Activated CD4-positive, alpha-beta T cell treated with anti-CD3 and anti-CD28 coated beads, Interleukin-2, amount 10 ng/mL, durations not matched to agents 24 days and 14 days (primary cell): ENCODE measurements at places on chromosomes 3 and 15.

- no peak for DNase-seq
These were observed 250.1 kb upstream of the SATB1 start for GRCh38 chr3:18675197-18675596.

DNA sequence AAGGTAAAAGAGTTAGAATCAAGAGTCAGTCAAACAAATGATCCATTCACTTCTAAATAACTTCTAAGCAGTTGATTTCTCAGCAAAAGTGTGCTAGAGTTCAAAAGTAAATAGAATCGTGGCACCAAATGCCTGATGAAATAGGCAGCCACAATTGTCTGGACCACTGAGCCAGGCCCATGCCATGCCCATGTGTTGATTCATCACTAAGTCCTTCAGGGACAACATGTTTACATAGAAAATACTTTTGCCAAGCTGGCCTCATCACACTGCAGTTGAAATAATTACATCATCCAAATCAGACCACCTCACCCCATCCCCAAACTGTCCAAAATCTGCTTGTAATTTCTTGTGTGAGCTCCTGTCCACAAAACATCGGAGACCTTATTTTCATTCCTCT is 216.3 kb downstream of the IGSF11 start:
- DNase-seq = no peak

- no peak for DNase-seq
These were observed 303.2 kb upstream of the SOX14 start for GRCh38 chr3:137460944-137461343.

GRCh38 chr15:101250873-101251829 is 697 bp downstream of the CHSY1 start:
- DNase-seq = peak; percentile 78
